ENCODE measurements at places on chromosomes 12 and 14.

GRCh38 chr14:90556012-90556477, 159.2 kb downstream of the CALM1 start:
- DNase-seq = no peak

- no peak for DNase-seq
Observed at GRCh38 chr14:45253754-45254310, 830 bp upstream of the MIS18BP1 start.

DNA sequence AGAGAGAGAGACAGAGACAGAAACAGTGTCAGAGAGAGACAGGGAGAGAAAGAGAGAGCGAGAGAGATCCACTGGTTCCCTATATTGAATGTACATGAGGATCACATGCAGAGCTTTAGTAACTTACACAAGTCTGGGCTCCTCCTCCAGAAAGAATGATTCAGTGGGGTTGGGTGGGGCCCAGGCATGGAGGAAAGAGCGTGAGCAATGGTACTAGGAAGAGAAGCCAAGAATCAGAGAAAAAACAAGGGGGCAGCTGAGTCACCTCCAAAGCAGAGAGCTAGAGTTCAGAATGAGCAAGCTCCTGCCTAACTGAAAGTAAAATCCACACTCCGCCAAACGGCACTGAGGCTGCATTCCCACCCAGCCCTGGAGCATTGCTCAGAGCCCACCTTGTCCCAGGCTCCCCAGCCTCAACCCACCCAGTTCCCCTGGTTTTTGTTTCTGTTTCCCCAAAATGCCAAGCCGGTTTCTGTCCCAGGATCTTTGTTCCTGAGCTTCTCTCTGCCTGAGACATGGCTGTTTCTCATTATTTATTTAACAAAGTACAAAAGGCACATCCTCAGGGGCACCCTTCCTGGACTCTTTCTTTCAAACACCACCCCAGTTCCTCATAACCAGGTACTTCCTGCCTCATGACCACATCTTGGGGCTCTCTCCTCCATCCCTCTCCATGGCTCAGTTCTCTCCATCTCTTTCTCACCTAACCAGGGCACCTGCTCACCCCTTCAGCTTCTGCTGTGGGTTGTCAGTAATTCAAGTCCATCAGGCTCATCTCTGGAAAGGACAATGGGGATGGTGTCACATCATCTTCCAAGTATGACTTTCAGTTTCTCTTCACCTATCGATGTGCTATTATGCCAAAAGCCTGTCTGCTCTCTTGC, 670.3 kb upstream of the TBX3 start:
- DNase-seq = peak; percentile 26

DNA sequence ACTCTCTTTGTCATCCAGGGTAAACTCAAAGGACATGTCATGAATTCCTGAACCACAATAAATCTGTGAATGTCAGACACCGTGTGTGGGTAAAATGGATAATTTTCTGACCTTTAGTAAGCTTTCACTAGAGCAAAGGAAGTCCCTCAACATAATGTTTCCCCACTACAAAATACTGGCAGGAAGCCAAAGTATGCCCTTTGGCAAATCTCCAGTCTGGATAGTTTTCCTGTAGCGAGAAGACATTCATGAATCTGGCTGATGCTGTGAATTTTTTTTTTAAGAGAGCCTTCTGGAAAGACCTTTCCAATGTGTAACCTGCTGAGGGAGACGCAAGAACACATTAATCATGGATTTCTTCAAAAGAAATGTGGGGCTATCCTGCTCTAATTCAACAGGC, 389.6 kb upstream of the DDHD1 start:
- no peak for DNase-seq

DNA sequence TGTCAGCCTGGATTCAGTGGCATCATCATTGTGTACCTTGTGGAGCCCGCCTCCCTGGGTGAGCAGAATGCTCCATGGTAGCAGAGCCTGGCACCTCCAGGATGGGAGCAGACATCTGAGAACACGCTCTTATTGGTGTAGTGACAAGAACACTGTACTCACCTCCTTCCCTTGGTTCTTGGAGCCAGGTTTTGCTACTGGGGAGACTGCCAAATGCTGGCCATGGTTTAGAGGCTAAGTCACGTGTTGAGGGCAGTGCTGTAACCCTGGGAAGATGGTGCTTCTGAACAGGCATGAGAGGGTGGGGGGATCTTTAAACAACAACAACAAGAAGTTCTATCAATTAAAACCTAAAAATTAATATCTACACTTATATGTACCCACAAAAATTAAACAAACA, 47.6 kb upstream of the ASPG start:
- no peak for DNase-seq

DNA sequence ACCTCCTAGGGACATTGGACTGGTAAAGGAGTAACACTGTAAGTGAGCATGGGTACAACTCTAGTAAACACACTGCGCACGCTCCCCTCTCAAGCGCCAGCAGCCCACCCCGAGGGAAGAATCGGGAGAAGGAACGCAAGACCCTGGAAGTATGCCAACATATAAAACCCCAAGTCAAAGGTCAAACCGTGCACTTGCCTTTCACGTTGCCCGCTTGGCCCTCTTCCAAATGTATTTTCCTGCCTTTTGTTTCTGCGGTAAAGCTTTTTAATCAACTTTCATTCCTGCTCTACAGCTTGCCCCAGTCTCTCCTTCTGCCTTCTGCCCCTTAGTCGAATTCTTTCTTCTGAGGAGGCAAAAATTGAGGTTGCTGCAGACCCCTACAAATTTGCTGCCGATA, 17.6 kb upstream of the CHST11 start:
- DNase-seq = no peak

DNA sequence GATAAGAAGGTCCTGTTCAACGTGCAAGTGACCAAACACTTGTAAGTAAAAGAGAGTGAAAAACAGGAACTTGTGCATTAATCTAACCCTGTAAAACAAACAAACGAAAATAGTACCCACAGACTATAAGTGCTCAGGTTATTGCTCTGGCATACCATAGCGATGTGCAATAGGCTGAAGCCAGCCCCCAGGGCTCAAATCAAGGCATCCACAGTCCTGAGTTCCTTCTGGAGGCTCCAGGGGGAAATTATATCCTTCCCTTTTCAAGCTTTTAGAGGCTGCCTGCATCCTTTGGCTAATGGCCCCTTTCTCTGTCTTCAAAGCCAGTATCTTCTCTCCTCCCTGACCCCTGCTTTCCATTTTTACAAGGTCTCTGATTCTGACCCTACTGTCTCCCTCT, 8.1 kb upstream of the CMAS start:
- no peak for DNase-seq

GRCh38 chr12:39074063-39074462, 168.7 kb upstream of the CPNE8 start:
- DNase-seq = no peak

- DNase-seq = no peak
Observed at GRCh38 chr12:34335819-34336262, 313.5 kb downstream of the ALG10 start.

DNA sequence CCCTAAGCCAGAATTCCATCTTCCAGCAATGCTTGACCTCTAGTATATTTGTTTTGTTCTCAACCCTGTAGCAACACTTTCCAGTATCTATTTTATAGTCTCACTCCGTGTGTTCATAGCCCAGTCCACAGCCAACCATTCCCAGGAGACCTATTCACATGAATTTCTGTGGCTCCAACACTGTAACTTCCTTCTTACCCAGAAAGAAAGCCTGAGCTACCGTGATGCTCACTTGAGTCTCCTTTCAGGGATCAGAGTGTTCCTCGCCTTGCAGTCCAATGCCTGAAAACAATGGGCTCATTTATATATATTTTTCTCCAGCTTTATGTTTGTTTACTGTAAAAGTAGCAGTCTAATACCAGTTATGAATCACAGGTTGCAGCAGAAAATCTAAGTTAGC, 645.0 kb upstream of the NOVA1 start:
- DNase-seq = no peak

DNA sequence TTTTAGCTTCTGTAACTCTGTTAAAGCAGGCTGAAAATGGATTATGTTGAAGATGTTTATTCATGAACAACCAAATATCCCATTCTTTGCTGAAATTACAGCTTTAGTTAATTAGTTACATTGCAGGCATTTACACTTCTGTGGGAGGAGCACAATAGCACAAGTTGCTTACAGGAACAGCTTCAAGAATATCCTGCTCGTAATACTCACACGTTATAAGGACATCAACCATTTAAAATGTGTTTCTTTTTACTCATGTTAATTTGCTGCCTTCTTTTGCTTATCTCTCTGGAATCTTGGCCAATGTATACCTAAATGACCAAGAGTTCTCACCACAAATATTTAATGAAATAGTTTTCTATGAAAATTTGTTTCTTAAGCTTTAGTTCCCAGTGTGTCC, 305.2 kb upstream of the SYT1 start:
- no peak for DNase-seq

DNA sequence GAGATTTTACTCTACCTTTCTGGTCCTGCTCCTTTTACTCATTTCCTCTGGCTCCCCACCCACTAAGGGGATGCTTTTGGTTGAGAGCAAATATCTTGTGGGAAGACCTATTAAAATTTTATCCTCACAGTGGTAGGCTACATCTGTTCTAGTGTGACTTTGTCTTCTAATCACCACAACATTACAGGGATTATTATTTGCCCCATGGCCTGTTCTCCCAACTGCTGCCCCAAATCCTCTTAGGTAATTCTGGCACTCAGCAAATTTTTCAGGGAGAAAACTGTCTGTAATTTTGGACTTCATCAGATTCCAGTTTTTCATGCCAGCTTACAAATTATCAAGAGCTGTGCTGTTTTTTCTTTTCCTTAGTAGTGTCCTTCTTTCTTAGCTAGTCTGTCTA, 172.3 kb downstream of the GPHN start:
- no peak for DNase-seq

GRCh38 chr12:112938751-112939150, 477 bp downstream of the OAS3 start:
- DNase-seq = no peak

DNA sequence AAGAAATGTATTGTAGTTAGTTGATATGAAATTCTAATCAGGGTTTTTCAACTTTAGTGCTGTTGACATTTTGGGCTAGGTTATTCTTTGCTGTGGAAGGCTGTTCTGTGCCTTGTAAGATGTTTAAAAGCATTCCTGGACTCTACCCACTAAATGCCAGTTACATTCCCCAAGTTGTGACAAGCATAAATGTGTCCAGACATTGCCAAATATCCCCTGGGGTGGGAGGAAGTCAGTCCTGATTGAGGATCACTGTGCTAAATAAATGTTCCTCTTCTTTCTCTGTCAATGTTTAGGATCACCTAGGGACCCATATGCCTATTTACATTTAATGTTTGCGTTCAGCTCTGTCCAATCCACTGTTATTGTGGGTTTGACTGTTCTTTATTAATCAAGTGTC, 268.3 kb downstream of the TMTC2 start:
- DNase-seq = no peak

GRCh38 chr14:21092273-21093011, 6.0 kb downstream of the ZNF219 start:
- peak; percentile 92 for DNase-seq

Data from GM10248 (cell line).